ENCODE measurements at places on chromosomes 16 and 17.

DNA sequence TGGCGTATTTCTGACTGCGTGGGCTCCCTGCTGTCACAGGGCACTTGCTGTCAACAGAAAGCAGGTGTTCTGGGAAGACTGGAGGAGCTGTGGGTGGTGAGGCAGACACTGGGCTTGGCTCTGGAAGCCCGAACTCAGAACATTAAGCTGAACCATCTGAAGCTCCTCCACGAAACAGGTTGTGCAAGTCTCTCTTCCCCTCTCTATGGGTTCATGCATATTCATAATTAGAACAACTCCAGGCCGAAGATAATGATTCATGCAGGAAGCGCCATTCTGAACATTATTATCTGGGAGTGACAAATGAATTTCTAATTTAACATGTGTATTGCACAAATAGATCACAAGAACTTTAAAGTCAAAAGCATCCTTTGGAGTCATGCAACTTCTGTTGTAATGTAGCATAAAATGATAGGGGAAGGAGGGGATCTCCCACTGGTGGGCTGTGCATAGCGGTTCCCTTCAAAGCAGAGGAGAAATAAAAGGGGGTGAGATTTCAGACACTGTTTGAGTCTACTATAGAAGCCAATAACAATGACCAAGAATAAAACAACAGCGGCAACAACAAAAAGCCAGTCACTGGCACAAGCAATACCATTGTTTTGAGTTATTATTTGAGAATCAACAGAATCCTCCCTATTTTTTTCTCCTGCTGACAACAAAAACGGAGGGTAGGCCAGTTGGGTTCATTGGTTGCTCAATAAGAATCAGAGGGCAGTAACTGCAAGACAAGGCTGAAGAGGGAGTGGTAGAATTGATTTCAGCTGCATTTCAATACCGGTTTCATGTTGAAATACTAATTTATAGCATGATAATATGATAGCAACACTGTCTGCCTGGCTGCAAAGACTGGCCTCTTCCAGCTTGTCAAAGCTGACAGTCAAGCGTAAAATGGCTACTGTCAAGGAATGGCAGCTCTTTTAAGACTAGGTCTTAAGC is 407.3 kb downstream of the XYLT1 start:
- DNase-seq: no peak

DNA sequence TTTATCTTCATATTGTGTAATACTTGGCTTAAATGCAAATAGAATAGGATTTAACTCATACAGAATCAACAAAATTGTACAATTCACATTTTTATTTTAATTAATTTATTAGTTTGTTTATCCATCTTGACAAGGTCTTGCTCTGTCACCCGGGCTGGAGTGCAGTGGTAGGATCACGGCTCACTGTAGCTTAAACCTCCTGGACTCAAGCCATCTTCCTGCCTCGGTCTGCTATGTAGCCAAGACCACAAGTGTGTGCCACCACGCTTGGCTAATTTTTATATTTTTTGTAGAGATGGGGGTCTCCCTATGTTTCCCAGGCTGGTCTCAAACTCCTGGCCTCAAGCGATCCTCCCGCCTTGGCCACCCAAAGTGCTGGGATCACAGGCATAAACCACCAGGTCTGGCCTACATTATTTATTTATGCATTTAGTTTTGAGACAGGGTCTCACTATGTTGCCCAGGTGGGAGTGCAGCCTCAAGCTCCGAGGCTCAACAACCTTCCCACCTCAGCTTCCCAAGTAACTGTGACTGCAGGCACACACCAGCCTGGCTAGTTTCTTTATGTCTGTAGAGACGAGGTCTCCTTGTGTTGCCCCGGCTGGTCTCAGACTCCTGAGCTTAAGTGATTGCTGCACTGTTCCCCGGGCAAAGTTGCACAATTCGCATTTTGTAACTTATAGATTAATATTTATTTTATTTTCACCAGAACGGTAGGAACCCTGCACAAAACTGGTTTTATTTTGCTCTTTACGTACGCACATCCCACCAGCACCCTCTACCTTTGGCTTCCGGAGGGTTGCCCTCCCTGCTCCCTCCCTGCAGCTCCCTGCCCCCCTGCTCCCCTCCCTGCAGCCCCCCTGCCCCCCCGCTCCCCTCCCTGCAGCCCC is 4.9 kb downstream of the DPEP1 start:
- no peak for DNase-seq

GRCh38 chr17:82301916-82302567 is 15.4 kb downstream of the CD7 start:
- no peak for DNase-seq

DNA sequence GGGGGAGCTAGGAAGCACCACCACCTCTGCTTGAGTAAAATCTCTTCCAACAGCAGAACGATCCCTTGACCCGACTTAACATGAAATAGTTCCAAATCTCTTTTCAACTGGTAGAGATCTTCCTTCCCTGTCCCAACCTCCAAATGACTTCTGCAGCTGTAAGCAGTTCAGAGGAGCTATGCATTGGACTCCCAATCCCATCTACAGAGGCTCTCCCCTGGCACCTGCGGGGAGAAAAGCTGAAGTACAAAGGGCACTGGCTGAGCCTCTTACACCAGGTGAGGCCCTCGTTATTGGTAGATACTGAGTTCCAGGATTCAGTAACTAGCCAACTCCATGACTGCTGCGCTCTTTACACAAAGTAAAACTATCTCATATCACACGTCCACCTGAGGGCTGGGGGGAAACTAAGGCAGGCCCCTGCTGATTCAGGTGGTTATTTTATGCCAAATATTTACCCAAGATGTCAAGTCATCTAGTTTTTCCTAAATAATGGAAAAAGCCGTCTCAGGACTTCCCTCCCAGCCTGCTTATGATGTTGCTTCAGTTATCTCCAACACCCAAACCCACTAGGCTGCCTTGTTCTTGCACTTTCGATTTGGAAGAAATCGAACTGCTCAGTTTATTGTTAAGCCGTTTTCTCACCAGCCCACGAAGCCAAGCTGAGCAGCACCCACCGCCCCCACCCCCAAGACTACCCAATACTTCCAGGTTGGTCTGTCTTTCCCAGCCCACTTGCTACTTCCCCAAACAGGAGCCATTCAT is 3.2 kb downstream of the ACTG1 start:
- no peak for DNase-seq

DNA sequence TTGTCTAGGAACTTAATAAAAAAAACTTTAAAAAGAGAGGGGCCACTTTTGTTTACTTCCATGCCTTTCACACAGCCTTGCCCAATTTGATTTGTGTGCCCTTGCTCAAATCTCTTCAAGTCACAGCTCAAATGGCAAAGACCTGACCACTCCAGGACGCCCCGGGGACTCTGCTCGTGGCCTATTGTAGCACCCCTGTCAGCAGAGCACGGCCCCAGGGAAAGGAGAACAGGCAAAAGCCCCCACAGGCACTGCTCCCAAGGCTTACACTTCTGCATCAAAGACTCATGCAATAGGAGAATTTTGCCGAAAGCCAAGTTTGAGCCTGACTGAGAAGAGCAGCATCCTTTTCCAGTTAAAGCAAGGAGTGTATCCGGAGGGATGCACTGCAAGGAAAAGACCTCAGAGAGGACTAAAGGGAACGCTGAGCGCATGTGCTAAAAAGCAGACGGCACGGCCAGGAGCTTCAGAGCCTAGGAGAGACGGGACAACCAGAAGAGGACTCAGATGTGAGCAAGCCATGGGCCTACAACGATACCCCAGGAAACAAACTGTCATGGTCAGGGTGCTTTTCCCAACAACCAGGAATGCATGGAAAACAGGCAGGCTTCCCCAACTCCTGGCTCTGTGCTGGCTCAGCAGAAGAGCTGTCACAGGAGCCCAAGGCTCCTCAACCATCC is 8.2 kb downstream of the CREBBP start:
- no peak for DNase-seq

GRCh38 chr16:27689711-27690110 is 139.8 kb downstream of the KATNIP start:
- DNase-seq: no peak

GRCh38 chr17:75703591-75703990 is 17.7 kb upstream of the ITGB4 start:
- DNase-seq: no peak

DNA sequence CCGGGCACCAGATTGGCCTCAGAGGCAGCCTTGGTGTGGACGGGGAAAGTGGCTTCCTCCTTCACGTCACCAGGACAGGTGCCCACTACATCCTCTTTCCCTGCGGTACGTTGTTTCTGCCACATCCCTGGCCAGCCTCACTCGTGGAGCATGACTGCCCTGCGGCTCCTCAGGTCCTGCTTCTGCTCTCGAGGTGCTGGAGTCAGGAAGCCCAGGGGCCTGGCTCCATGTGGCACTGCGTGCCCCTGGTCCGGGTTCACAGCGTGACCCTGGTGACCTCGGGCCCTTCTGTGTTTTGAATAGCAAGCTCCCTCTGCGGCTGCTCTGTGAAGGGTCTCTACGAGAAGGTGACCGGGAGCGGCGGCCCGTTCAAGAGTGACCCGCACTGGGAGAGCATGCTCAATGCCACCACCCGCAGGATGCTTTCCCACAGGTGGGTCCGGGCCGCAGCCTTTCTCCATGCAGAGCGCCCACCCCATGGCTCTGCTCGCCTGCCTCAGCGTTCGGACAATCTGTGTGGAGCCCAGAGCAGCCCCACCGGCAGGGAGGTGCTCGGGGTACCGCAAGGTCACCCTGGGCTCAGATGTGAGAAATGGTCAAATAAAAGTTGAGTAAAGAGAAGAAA is 13.5 kb downstream of the RGS11 start:
- DNase-seq: no peak

DNA sequence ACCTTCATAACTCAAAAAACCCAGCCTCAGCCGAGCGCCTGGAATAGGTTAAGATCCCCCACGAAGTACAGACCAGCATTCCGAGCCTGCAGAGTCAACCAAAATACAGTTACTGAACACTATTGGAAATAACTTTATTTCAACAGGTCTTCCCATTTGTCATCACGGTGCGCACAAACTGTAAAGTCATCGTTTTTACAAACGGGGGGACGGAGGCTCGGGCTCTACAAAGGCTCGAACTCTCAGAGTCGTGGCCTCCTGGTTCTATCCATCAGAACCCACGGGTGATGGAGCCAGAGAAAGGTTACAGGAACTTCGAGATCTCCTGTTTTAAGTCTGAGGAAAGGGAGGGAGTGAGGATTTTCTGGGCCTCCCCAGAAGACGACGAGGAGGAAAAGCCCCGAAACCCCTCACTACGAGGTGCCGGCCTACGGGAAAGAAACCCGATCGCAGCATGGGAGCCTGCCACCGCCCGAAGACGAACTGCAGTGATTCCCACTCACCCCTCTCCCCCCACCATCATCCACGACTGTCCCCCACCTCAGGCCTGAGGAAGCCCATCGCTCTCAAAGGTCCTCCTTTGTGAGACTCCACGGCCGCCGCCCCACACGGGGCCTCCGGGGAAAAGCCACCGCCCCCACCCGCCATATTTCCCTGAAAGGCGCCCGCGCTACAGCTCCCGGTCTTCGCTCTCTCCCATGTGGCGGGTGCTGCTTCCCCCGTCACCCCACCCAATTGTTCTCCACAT is 917 bp downstream of the YWHAE start:
- peak; percentile 1 for DNase-seq

DNA sequence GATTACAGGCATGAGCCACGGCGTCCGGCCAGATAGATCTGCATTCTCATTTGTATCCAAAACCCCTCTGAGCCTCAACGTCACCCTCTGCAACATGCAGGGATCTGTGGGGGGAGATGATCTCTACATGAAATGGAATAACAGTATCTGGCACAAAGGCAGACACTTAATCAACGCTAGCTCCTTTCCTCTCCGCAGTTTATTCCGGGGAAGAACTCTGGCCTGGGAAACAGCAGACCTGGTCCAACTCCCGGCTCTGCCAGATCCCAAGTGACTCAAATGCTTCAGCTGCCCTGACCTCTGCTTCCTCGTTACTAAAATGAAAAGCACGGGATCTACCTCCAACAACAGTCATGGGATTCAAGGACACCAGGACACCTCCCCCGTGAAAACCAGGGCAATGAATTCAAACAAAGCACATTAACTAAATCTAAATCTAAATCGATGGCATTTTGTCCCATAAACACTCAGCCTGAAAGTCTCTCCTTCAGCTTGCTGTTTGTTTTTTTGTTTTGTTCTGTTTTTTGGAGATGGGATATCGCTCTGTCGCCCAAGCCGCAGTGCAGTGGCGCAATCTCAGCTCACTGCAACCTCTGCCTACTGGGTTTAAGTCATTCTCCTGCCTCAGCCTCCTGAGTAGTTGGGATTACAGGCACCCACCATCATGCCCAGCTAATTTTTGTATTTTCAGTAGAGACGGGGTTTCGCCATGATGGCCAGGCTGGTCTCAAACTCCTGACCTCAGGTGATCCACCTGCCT is 78.2 kb downstream of the NXN start:
- DNase-seq: no peak

DNA sequence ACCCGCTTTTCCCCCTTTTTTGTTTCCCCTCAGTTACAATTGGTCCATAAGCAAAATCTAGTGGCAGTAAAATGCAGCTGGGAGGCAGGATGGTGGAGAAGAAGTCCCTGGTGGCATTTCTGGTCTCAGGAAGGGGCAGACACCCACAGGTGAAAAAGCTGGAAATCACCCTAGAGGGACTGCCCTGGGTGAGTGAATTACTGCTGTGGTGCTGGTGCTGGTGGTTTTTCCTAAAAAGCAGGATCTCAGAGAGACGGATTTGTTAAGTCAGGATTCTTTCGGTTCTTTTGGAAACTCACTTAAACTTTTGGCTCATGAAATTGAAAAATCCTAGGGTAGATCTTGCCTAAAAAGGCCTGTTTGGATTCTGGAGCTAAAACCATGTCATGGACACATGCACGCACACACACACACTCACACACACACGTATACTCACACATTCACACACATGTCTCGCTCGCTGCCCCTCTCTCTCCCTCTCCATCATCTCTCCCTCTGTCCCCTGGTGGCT is 65.8 kb downstream of the NKD1 start:
- DNase-seq: no peak

GRCh38 chr17:54426296-54426886 is 474.3 kb upstream of the TOM1L1 start:
- DNase-seq: no peak

DNA sequence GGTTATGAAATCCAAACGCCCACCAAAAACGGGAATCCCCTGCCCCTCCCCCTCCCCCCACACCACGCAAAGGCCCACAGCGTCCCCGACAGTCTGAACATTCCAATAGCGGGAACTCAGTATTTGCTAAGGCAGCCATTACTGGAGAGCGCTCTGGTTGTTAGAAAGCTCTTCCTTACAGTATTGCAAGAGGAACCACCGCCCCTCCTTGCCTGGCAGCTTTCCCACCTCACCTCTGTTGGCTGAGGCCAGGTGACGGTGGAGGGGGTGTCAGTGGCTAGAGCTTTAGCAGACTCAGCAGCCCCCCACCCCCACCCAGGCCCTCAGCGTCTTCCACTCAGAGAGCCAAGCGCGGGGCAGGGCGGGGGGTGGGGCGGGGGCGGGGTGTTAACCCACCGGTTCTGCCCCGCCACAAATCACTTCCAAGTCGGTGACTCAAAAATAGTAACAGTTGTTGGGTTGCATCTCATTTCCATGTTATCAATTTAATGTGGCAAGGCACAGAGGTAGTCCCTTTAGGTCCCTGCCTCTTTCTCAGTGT is 2.2 kb upstream of the PLEKHH3 start:
- no peak for DNase-seq

Data from caudate nucleus (tissue), 63 donors.